Fibroblast of mammary gland (primary cell): ENCODE measurements at places on chromosomes 5 and 9.

GRCh38 chr5:97543166-97543565, 360.1 kb upstream of the RIOK2 start:
- DNase-seq, result no peak

- no peak for DNase-seq
Measured at GRCh38 chr5:133953568-133954145, 14.8 kb downstream of the C5orf15 start.

DNA sequence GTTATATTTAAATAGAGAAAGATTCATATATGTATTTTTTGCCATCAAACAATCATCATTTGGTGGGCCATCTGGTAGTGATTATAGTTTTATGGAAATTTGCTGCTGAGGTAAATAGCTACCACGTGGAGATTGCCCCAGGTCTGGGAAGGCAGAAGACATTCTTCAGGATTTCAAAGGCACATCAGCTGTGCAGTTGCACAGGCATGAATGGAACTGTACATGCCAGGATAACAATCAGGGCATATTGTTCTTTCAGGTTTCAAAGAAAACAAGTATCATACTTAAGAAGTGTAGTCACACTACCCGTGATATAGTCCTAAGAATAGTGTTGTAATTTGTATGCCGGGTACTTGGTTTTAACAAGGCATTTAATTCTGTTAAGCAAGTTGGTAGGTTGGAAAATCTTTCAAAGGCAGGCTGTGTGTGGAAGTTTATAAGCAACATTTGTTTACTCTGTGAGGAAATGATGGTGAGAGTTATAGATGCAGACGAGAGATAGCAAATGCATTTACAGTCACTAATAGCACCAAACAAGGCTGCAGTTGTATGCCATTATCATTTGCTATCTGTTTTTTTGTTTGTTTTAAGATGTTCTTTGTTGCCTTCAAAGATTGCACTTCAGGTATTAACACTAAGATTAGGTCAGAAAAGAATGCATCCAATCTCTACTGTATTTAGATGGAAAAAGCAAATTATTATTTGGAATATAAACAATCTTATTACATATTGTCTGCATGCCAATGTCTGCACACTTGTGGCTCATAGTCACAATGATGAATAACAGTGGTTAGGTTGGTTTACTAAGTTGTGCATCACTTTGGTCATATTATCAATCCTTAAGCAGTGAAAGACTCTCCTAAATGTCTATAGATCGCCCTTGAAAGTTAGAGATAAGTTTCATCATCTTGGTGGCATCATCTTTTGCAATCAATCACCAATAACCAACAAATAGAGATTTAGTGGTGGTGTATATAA, 55.3 kb downstream of the RPS23 start:
- DNase-seq, result no peak

- DNase-seq, result peak; percentile 12
Measured at GRCh38 chr9:5511935-5512580, 1.7 kb downstream of the PDCD1LG2 start.

GRCh38 chr9:69120380-69121154, 53.5 kb upstream of the TJP2 start:
- no peak for DNase-seq

DNA sequence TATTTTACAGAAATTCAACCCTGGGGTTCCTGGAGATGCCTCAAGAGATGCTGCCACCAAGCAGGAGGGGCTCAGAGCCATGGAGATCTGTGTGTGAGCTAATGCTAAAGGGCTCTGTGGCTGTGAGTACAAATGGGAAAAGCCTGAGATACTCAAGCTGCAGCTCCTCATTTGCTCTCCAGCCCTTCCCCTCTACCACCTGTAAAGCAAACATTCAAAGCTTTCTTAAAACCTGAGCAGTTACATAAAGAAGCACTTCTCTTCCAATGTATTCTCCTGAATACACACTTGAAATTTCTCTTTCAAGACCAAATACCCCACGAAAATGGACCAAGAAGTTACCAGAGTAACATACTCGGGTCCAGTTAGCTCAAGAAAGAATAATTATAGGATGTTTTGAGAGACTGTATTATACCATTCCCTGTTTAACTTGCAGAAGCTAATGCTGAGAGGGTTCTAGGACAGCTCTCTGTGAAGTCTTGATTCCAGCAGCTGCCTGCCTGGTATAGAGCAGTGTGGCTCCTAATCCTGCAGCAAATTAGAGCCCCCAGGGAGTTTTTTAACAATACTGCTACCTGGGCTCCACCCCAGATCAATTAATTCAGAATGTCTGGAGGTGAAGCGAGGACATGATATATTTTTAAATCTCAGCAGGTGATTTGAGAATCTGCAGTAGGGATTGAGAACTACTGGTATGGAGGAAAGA, 21.1 kb downstream of the RGS7BP start:
- no peak for DNase-seq

- no peak for DNase-seq
Measured at GRCh38 chr9:81656871-81657337, 32.4 kb downstream of the TLE1 start.

DNA sequence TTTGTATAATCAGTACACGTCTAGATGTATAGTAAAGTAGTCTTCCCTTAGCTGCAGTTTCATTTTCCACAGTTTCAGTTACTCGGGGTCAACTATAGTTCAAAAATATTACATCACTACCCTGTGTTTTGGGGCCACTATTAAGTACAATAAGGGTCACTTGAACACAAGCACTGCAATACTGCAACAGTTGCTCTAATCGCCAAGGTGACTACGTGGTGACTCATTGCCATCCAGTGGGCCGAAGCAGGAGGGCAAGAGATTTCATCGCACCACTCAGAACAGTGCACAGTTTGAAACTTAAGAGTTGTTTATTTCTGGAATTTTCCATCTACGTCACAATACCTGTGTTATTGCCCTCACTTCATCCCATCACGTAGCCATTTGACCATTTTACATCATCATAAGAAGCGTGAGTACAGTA, at the start of gene ARL14EPL:
Gene ARL14EPL, plus strand, starts transcription at position 379 of the 424 bp plus-strand sequence. CDS start 18,994 bp downstream, outside the sequence.
- peak; percentile 90 for DNase-seq

GRCh38 chr5:108141676-108142075, 240.2 kb downstream of the FBXL17 start:
- DNase-seq, result no peak

DNA sequence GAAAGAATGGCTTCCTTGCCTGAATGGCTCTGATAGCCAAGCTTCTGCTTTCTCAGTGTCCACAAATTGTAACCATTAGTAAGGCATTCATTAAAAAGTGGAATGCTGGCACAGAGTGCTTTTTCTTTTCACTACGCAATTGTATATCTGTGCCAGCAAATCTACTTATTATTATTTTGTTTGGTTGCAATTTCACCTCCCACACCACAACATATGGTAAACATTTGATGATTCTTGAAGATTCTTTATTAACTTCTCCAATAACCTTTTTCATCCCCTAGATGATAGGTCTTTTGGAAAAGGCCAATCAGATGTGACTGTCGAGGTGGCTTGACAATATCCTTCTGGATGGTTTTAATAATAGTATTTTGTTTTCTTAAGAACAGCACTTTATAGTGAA, 234.1 kb downstream of the TMEM38B start:
- no peak for DNase-seq

GRCh38 chr5:78792345-78793055, 143.9 kb upstream of the LHFPL2 start:
- no peak for DNase-seq

- peak; percentile 41 for DNase-seq
Measured at GRCh38 chr9:69195668-69196067, 21.6 kb downstream of the TJP2 start.

DNA sequence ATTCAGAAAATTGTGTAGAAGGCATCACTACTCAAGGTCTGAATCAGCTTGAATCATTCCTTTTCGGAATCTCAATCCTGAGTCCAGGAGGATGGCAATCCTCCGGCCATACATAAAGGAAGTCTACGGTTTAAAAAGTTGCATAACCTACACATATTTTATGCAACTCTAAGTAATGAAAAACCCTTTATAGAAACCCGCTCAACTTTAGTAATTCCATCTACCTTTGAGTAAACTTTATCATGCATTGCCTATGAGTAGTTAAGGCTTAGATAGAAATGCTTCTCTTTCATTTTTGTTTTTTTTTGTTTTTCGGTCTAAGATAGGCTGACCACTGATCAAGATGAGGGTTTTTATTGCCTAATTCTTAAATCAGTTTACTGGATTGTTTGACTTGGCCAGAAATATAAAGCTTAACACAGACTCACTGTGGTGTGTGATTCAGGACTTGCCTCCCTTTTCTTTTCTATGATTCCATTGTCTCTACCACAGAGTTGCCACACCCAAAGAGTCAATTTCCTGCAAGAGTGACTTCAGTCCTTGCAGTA, 85.0 kb downstream of the LURAP1L start:
- peak; percentile 94 for DNase-seq

GRCh38 chr9:82681809-82682208, 381.1 kb downstream of the RASEF start:
- no peak for DNase-seq

DNA sequence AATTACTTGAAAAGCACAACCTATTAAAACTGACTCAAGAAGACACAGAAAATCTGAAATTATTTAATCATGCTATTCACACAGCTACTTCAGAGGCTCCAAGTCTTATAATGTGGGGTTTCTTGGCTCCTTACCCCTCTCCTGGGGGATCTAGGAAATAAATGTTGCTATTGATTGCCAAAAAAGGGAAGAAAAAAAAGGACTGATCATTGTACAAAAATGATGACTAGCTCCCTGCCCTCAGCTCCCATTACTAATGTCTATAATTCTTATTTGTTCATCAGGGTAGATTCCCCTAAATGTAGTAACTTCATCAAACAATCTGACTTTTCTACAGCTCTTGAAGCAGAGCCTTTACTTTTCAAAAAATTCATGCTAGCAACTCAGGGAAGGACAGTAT, 3.3 kb upstream of the SMC5 start:
- peak; percentile 57 for DNase-seq

- no peak for DNase-seq
Measured at GRCh38 chr9:83327323-83327722, 210.9 kb downstream of the FRMD3 start.

GRCh38 chr9:133331641-133332380, 4.2 kb downstream of the SURF6 start:
- no peak for DNase-seq

DNA sequence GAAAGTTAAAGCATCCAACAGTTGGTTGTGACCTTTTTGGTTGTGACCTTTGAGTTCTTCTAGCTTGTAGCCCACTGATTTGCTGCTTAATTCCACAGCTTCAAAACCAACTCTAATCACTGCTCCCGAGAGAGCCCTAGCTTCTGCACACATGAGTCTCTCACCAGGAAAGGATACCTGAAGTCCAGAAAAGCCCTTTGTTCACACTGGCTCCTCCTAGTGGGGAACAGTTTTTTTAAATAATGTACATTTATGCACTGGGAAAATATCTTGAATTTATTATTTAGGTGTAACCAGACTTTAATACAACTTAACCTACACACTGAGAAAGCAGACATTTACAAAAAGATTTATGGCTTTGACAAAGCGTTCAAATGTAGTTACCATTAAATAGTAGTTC, 120.2 kb upstream of the CCDC152 start:
- peak; percentile 19 for DNase-seq

GRCh38 chr5:150242251-150242894, 47.2 kb downstream of the CAMK2A start:
- DNase-seq, result no peak

DNA sequence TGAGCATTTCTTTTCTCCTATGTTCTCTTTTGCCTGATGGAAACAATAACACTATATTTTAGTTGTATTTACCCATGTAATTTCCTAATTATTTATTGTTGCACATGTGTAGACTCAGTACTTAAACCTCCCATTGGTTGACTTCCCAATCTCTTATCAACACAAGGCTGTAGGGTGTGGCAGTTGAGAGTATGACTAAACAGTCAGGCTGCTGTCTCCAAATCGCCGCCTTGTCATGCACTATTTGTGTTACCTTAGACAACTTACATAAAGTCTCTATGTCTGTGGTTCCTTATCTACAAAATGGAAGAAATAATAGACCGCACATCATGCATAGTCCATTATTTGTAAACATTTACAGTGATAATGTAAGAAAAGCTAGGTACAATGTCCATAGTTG, 68.9 kb upstream of the EFNA5 start:
- no peak for DNase-seq

- no peak for DNase-seq
Measured at GRCh38 chr5:80243567-80243966, 12.3 kb downstream of the SERINC5 start.

GRCh38 chr5:140966293-140967225, at the start of gene PCDHAC2:
Gene PCDHAC2, plus strand, starts transcription at chr5:140966476. Its CDS starts 291 bp downstream, at chr5:140966767.
- DNase-seq, result peak; percentile 19

DNA sequence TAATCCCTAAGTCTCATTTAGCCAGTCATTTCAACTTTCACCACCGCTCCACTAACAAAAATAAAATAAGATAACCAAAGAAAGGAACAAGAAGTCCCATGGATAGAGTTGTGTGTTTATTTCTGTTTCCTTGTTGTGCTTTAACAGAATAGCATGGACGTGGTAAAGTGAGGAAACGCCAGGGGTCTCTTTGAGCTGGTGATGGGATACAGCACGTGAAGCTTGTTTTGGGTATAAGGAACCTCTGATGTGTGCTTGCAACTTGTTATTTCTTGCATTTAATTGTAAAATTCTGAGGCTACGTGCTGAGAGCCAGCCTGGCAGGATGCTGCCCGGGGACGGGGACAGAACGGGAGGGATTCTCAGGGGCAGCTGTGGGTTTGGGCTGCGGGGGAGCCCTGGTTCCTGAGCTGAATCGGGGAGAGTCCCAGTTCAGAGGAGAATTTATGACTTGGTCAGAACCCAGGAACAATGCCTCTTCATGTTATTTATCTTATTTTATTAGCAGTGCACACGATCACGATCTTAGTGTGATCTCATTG, 63.4 kb downstream of the ANKRD33B start:
- no peak for DNase-seq

- DNase-seq, result no peak
Measured at GRCh38 chr9:136958473-136958872, 6.4 kb downstream of the LCN12 start.

GRCh38 chr5:162444129-162444762, 376.7 kb downstream of the GABRG2 start:
- DNase-seq, result no peak

DNA sequence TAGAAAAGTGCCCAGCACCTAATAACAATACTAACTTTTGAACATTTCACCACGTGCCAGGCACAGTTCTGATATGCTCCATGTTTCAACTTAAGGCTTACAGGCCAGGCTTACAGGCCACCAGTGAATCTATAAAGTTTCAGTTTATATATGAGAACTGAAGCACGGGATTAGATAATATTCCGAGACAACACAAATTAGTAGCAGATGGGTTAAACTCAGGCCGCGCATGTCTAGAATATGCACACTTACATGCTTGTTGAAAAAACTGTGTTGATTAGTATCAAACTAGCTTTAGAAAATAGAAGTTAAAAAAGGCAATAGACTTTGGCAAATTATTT, 587.9 kb downstream of the MTRR start:
- DNase-seq, result no peak

DNA sequence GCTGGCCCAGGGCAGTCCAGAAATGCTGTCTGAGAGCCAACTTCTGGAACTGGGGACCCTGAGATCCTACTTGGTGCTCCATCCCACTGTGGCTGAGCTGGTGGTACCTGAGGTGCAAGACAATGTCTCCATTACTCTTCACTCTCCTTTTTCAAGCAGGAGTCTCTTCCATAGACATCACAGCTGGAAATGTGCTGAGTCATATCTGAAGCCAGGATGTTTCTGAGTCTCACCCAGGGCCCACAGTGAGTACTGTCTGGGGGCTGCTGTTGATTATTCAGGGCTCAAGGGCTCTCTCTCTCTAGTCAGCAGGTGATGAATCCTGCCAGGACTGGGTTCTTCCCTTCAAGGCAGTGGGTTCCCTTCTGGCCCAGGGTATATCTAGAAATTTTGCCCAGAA, 145.2 kb upstream of the TAS2R1 start:
- peak; percentile 7 for DNase-seq
